ENCODE measurements at places on chromosomes 16 and 17. TPM values are rescaled to one million over a fixed set of nuclear protein-coding genes. Genes with fewer than 3 reads are reported as not detected.

Gene CDT1
- 6.9 TPM for total RNA-seq

GRCh38 chr16:29313559-29314048, 92.9 kb downstream of the NPIPB11 start:
- H3K4me1 ChIP-seq, result peaks cover 6% of the 10 kb centered on the region
- H3K4me3 ChIP-seq, result no peak overlapping the region
- H3K27ac ChIP-seq, result no peak overlapping the region
- no peak for DNase-seq
- no peaks in the 10 kb centered on the region for H3K27me3 ChIP-seq
- no peaks in the 10 kb centered on the region for H3K36me3 ChIP-seq

DNA sequence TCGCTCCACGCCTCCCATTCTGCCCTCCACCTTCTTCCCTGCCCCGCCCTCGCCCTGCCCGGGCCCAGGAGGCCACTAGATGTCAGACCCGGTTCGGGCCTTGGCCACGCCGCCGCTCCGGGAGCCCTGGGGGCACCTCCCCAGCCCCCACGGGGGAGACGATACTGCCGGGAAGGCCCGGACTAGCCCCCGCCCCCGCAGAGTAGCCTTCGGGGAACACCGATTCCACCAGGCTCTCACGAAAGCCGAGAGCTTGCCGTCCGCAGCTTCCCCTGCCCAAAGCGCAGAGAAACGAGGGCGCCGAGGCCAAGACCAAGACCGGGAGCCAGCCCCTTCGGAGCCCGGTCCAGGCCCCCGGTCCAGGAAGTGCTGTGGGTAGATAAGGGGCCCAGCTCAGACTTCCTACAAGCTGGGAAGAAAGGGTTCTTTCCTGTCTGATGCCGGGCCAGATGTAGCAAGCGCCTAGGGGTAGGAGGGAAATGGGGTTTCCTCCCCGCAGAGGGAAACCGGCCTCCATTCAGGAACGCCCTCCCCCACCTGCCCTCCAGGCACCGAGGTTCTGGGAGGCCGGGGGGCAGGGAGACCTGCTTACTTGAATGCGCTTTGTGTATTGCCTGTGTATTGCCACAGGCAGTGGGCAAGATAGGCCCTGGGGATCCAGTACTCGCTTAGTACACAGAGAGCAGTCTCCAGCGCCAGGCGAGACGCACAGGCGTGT, 806 bp upstream of the CYB561 start:
- H3K4me1 ChIP-seq, result peaks cover 21% of the 10 kb centered on the region
- DNase-seq, result peak; percentile 48
- no peaks in the 10 kb centered on the region for H3K27me3 ChIP-seq
- H3K4me3 ChIP-seq, result peak overlapping the region; percentile 50

DNA sequence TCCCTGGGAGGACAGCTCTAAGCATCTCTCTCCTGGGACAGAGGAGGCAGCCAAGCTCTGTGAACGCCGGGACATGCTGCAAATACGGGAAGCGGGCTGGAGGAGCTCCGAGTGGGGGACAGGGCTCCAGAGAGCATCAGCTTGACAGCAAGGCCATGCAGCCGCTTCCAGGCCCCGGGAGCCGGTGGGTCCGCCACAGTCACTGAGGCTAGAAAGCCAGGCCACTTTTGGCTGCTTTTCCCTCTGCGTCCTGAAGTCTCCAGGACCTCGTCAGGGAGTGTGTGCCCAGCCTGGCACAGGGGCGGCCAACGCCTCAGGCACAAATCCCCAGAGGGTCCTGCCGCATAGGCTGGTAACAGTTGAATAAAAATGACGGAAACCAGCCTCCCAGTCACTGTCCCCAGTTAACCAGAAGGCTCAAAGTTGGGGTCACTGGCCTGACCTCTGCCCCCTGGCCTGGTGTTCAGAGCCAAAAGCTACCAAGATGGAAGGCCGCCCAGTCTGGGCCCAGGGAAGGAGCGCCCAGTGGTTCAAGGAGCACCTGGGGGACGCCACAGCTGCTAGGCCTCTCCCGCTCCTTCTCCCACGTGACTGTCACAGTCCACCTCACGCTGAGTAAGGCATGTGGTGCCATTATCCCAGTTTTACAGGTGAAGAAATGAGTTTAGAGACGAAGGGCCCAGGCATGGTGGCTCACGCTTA, 3.2 kb upstream of the TRIM65 start:
- no peak overlapping the region for H3K27ac ChIP-seq
- peaks cover 17% of the 10 kb centered on the region for H3K4me1 ChIP-seq
- DNase-seq, result no peak
- no peak overlapping the region for H3K4me3 ChIP-seq
- no peaks in the 10 kb centered on the region for H3K27me3 ChIP-seq

DNA sequence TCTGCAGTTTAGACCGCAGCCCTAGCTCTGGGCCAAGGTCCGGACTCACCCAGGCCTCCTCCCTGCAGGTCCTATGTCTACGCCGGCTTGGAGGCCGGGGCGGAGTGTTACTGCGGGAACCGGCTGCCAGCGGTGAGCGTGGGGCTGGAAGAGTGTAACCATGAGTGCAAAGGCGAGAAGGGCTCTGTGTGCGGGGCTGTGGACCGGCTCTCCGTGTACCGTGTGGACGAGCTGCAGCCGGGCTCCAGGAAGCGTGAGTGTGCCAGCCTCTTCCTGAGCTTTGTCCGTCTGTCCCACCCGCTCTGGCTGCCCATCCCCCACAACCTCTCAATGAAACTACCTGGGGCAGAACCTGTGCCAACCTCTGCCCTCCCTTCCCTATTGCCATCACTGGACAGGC, 20.1 kb downstream of the WSCD1 start:
- no peak overlapping the region for H3K4me3 ChIP-seq
- no peaks in the 10 kb centered on the region for H3K36me3 ChIP-seq
- no peak overlapping the region for H3K27ac ChIP-seq
- H3K4me1 ChIP-seq, result no peaks in the 10 kb centered on the region
- no peak for DNase-seq

DNA sequence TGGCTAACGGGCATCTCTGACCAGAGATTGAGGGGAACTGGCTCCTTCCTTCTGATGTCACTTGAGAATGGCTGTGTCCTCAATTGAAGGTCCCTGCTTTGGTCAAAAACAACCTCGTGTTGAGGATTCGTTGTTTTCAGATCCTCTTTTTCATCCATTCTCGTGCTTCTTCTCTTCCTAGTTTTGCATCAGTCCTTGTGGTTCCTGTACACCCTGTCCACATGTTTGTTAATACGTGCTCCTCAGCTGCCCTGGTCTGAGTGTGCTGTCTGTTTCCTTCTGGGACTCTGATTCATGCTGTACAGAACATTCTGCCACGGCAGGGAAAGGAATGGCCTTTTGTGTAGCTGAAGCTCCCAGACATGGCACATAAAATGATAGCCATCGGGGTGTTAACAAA, 863.2 kb upstream of the GOT2 start:
- H3K27ac ChIP-seq, result no peak overlapping the region
- no peak overlapping the region for H3K4me3 ChIP-seq
- no peaks in the 10 kb centered on the region for H3K27me3 ChIP-seq
- no peaks in the 10 kb centered on the region for H3K4me1 ChIP-seq
